ENCODE measurements at places on chromosomes 12 and 14. TPM values are rescaled to one million over a fixed set of nuclear protein-coding genes. Genes with fewer than 3 reads are reported as not detected.

DNA sequence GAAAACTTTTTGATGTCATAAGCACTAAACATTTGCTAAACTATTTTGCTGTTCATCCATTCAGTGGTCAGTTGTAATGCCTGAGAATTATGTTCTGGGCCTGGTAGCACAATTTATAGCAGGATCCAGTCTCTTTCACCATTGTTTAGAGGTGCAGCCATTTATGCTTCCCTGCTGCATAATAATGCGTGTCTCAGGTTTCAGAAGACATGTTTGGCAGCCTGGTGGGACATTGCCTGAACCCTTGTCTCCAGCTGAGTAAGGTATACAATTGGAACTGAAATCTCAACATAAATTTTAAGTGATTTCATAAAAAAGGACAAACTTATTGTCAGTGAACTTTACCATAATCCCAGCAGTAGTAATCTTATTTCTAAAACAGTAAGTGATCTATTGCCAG, 94.8 kb downstream of the POLR3B start:
- no peak for ATAC-seq

DNA sequence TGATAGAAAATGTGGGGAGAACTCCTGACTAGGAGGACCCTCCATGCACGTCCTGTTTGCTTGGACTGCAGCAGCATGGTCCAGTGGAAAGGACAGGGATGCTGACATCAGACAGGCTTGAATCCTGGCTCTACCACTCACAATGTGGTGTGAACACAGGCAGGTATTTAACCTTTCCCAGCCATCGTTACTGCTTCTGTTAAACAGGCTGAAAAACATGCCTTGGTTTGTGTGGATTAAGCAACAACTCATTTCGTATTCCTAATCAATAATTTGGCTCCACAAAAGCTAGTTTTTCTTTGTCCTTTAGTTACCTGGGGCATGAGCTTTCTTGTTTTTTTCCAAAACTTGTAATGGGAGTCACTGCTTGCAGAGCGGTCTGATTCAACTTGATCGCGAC, 41.0 kb downstream of the APPL2 start:
- ATAC-seq, result no peak

DNA sequence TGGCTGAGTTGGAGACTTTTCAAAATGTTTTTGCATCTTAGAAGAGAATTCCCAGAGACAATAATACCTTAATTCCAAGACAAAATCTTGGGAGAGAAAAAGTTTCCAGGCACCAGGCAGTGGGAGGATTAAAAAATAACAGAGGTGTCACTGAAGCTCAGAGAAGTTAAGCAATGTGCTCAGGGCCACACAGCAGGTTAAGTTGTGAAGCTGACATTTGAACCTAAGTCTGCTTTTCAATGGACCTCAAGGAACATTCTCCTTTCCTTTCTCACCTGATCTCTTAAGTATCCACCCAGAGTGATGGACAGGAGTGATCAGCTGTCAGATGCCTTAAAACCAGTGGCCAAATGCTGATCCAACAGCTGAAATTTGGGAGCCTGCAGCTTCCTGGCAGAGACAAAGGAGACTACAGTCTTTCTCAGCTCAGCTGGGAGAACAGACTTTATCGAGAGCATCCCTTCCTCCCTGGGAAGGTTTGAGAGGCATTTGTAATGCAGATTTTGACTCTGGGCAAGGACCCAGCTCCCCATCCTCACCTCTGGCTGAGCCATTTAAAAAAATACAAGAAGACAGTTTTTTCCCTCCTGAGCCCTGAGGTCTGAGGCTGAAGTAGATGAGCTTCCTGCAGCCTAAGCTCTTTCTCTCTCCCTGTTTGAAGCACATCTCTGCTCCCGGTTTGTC, 174.9 kb upstream of the RPH3A start:
- no peak for ATAC-seq

- ATAC-seq, result no peak
These were observed 345.0 kb downstream of the CCDC91 start for GRCh38 chr12:28535216-28535615.

- ATAC-seq, result peak; percentile 42
These were observed 77.7 kb downstream of the ETV6 start for GRCh38 chr12:11727133-11727664.

DNA sequence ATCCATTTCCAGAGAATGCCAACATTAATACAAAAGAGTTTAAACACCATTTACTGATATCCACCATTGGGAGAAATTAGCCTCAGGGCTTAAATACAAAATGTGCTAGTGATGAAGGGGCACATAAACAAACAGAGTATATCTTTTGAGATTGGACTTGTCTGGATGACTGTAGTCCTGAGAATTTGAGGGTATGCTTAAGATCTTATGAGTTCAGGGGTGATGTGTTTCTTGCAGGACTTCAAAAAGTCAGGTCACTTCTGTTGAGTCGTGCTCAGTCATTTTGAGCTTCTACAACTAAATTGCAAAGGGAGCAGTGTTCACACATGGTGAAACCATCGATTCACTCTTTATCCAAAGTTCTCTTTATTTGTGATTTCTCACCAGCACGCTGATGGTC, 425.7 kb downstream of the ATP23 start:
- ATAC-seq, result no peak

USP44 gene
- total RNA-seq, result 5.9 TPM

- no peak for ATAC-seq
These were observed 261.5 kb downstream of the SUDS3 start for GRCh38 chr12:118637767-118638370.

GRCh38 chr12:115341442-115341841, 657.5 kb upstream of the TBX3 start:
- ATAC-seq, result peak; percentile 84

DNA sequence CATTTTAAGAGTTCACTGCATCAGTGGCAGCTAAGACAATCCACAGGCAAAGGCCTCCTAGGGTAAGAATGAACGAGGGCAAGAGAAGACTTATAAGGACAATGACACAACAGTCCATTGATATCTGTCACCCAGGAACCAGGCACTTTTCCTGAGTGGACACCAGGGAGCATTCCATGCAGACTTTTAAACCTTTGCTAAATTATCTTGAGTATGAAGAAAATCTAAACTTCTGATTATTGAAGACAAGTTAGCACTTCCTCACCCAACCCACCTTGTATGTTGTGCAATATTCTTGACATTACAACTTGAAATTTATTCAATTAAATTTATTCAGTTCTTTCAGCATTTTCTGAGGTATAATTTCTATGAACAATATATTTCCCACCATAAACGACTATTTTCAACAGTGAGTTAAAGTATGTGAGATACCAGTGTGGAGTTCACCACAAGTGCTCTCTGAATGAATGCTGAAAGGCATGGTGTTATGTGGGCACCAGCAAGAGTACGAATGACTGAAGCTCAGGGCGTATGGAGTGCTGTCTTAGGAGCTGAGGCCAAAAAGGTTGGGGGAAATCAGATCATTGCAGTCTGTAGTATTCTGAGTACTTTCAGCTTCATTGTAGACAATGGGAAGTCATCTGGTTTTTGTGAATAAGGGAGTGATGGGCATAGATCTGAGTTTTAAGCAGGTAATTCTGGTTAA, 124.3 kb upstream of the LMNTD1 start:
- ATAC-seq, result no peak

C12orf60 gene
- total RNA-seq, result 0.93 TPM

GRCh38 chr12:1197264-1198018, 206.4 kb downstream of the ERC1 start:
- no peak for ATAC-seq

GRCh38 chr14:38103542-38104225, 104.0 kb upstream of the SSTR1 start:
- no peak for ATAC-seq

KCNC2 gene
- total RNA-seq, result not detected

DPF3 gene
- 3.9 TPM for total RNA-seq

TMEM179 gene
- 0.47 TPM for total RNA-seq

DNA sequence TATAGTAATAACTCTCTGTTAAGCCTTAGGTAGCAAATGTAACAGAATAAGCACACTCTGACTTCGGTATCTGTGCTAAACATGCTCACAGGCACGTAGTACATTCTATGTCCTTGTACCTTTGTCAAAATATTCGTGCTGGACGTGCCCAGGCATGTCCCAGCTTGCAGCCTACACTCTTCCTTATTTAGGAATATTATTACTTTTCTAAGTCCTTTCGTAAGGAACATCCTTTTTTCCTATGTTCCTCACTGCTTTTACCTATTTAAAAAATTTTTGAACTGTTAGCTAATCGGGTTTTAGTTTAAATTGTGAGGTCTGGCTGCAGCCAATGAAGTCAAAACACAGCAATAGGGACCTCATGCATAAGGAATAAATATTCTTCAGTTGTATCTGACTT, 24.1 kb upstream of the UBC start:
- no peak for ATAC-seq

- ATAC-seq, result peak; percentile 19
These were observed 423 bp downstream of the ALDH6A1 start for GRCh38 chr14:74083784-74084276.

IRF2BPL gene
- total RNA-seq, result 75.6 TPM

DNA sequence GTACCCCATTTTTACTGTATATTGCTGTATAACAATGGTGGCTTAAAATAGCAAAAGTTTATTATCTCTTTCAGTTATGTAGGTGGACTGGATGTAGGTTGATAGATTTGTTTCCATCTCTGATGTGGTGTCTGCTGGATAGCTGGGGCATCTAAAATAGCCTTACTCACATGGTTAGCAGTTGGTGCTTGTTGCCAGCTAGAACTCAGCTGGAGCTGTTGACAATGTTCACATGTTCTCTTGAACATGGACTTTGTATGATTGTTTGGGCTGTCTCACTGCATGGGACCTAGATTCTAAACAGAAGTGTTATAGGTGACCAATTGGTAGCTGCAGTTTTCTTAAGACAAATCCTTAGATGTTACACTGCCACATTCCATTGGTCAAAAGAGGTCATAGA, 126.9 kb downstream of the GPHN start:
- no peak for ATAC-seq

DNA sequence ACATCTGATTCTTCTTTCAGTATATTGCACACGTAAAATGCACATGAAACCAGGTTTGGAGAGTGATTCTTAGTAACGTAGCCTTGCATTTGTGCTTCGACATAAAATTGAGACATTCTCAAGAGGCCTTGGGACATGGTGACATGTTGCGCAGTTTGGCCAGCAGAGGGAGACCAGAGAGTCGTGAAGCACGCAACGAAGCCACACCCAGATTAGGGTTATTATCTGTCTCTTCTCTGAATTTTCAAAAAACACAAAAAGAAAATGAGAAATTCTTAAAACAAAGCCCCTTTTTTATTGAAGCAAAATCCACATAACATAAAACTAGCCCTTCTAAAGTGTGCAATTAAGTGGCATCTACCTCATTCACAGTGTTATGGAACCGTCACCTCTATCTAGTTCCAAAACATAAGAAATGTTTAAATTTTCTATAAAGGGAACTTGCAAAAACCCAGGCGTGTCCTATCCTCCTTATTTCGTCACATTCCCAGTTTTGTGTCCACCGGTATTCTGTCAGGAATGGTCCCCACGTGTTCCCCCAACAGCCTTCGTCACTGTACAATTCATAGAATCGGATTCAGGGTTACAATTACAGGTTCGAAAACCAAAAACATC, 108.8 kb upstream of the ATF7IP start:
- no peak for ATAC-seq

- ATAC-seq, result no peak
These were observed 4.6 kb upstream of the RPL6 start for GRCh38 chr12:112413855-112414625.

DNA sequence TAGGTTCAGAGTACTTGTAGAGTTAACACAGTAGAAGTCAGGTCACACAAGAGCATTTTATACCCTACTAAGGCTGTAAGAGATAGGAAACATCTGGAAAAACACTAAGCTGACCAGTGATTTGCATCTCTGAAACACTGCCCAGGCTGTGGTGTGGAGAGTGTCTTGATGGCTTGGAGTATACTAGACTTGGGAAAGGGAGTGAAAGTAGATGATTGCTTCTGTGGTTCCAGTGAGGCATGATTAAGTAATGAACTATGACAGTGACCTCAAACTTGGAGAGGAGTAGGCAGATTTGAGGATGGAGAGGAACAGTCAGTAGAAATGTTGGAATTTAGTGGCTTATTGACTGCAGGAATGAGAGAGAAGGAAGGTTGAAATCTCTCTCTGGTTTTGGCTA, 201.2 kb downstream of the FLRT2 start:
- peak; percentile 83 for ATAC-seq

- no peak for ATAC-seq
These were observed 83.8 kb downstream of the NRXN3 start for GRCh38 chr14:78253986-78254385.

- no peak for ATAC-seq
These were observed 321.0 kb downstream of the TMEM121 start for GRCh38 chr14:105847400-105847799.

SYT1 gene
- total RNA-seq, result 1.9 TPM
